ENCODE measurements at places on chromosomes 2 and 18.
A peak's percentile ranks its signal among the peaks of the same experiment; 100 is the strongest.

DNA sequence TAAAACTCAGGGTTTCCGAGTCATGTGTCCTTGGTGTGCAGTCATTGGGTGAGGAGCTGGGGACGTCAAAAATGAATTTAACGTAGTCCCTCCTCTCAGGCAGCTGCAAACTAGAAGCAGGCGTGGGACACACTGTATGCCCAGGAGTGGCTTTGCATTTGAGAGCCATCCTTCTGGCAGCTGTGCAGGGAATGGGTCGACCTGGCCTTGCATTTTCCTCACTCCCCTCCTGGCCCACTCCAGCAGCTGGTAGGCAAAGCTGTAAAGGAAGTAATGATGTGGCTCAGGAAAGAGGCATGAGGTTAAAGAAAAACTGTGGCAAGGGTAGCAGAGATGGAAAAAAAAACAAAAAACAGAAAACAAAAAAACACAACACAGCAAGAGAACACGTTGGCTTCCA is 46.5 kb downstream of the RNF144A start:
- DNase-seq = no peak

GRCh38 chr2:236904389-236905263 is 181.1 kb upstream of the COPS8 start:
- no peak for DNase-seq

DNA sequence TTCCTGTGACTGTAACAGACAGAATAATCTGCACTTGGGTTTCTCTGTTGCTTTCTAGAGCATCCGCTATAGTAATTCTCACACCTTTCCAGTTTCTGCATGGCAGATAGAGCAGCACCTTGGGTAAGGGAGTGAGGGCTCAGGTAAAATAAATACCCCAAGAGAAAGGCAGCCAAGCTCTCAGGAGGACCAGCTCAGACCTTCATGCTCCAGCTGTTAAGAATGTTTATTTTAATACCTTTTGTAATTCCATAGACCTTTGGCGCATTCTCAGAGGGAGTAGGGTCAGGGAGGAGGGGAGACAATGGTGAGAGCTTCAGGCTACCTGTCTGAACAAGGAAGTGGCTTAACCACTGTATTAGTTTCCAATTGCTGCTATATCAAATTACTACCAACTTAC is 16.2 kb upstream of the TMEM178A start:
- no peak for DNase-seq

GRCh38 chr2:85340034-85340892 is 12.5 kb upstream of the TGOLN2 start:
- no peak for DNase-seq

- no peak for DNase-seq
These were observed 139.2 kb downstream of the CCDC102B start for GRCh38 chr18:68937029-68937599.

GRCh38 chr2:156852681-156853080 is 404.8 kb upstream of the GALNT5 start:
- no peak for DNase-seq

- no peak for DNase-seq
These were observed 39.3 kb upstream of the GYPC start for GRCh38 chr2:126616606-126617069.

GRCh38 chr2:144939590-144939989 is 419.7 kb upstream of the ZEB2 start:
- DNase-seq = no peak

DNA sequence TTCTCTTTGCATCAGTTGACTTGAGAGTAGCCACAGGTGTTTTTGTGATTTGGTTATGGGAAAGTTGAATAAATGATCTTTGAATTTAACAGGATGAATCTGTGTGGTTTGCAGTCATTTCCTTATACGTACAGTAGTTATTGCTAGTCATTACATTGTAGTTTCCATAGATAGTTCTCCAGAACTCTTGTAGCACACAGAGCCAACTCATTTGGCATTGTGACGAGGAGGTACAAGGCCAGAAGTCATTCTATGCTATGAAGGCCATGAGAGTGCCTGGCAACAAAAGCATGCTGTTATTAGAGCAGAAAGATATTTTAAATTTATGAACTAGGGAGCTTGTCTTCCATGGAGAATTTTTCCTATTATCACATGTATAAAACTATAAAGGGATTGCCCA is 973.0 kb upstream of the CHAC2 start:
- no peak for DNase-seq

DNA sequence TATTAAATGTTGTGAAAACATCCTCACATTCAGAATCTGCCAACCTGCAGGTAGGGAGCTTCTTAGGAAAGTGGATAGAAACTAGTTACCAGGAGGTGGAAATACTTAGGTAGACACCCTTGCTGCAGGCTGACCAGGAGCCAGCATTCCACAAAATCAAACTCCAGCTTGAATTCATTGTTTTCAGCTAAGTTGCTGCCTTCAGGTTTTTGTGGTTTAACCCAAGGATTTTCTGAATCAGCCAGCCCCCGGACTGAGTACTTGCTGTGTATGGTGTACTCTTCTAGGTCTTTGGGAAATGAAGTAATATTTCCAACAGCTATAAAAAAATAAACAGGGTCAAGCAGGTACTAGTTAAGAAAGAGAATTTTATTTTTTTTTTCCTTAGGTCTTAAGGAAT is 192.1 kb upstream of the CHST9 start:
- no peak for DNase-seq

GRCh38 chr18:2538844-2539243 is 32.5 kb downstream of the METTL4 start:
- no peak for DNase-seq

GRCh38 chr2:239777219-239777618 is 247.9 kb downstream of the NDUFA10 start:
- DNase-seq = no peak

- no peak for DNase-seq
These were observed 239.4 kb upstream of the HDAC4 start for GRCh38 chr2:239640210-239640609.

- DNase-seq = no peak
These were observed 311.7 kb downstream of the XIRP2 start for GRCh38 chr2:167200019-167200418.

DNA sequence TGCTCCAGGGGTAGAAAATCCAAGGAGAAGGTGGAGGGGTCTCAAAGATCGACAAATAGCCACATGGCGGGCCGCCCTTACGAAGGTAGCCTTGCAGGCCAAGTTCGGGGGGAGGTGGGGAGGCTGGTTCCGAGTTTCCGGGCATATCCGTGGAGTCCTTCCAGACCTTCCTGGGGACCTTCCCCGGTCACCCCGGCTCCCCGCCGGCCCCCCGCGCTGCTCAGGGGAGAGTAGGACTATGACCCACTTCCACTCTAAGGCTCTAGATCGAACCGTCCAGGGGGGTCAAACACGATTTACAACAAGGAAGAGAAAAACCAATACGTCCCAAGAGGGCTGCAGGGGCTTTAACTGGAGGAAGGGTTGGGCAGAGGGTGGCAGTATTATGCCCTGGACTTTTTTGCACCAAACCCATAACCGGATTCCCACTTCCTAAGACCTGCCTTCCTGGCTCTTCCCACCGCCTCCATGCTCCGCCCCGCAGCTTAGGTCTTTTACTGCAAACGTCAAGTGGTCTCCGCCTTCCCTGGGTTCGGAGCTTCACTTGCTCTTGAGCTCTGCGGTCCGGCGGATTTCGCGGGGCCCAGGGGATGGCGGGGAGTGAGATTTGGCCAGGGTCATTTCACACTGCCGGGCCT is 779 bp upstream of the LYPD6 start:
- peak; percentile 58 for DNase-seq

GRCh38 chr2:8628866-8629209 is 53.0 kb upstream of the ID2 start:
- DNase-seq = no peak

- no peak for DNase-seq
These were observed 137.8 kb upstream of the GYPC start for GRCh38 chr2:126518196-126518595.

- no peak for DNase-seq
These were observed 364.7 kb downstream of the ERBB4 start for GRCh38 chr2:212173756-212174510.

DNA sequence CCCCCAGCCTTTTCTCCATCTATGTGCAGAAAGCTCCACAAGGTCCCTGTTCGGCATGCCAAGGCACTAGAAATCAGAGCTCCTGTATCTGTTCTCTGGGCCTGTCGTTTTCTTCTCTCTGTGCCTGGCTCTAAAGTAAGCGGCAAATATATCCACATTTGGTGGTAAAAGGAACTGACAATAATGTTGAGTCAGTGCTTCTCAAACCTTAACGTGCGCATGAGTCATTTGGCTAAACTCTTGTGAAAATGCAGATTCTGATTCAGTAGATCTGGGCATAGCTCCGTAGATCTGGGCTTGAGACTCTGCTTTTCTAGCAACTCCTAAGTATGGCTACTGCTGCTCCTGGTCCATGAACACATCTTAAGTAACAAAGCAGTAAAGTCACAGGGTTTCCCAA is 16.5 kb upstream of the ACSL3 start:
- DNase-seq = no peak

GRCh38 chr2:216648105-216648504 is 14.9 kb downstream of the IGFBP2 start:
- DNase-seq = no peak

DNA sequence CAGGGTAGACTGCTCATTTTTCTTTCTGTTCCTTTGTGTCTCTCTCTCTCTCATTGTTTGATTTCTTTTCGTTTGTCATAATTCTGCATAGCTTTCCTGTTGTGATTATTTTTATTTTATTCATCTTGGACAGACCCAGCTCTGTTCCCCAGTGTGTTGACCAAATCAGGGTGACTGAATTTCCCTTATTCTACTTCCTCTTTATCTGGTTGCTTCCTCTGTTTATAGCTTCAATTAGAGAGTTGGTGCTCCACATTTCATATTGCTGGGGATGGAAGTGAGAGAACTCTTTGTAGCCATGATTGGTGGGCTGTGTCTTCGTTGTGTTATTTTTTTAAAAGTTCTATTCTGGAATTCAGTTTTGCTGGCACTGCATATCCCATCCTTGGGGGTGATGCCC is 19.1 kb downstream of the PROKR1 start:
- DNase-seq = no peak

DNA sequence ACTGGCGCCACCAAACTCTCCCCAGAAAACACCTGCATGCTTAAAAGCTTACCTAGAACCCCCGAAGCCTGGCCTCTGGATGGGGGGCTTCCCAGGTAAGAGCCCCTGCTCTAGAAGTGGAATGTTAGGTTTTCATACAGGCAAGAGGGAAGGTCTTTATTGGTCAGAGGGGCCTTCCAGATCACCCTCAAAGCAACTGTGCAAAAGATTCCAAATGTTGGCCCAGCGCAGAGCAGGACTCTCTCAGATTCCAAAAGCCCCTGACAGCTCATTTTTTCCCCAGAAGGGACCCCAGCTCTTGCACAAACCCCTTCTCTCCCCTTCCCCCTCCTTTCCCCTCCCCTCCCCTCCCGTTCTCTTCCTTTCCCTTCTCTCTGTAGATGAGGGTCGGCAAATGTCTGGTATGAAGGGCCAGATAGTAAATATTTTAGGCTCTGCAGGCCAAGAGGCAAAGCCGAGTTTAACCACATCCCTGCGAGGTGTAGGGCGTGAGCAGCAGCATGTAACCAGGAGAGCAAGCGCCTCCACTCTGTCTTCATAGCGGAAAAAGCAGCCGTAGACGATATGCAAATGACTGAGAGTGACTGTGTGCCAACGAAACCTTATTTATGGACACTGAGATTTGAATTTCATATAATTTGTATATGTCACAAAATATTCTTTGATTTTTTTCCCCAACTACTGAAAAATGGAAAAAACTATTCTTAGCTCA is 116.9 kb downstream of the SMAD7 start:
- DNase-seq = no peak

- DNase-seq = peak; percentile 0
These were observed 69.9 kb downstream of the MARCO start for GRCh38 chr2:119011910-119012209.

- peak; percentile 76 for DNase-seq
These were observed 55.3 kb upstream of the LAPTM4A start for GRCh38 chr2:20106746-20107145.

GRCh38 chr2:32559136-32559535 is 68.7 kb upstream of the TTC27 start:
- no peak for DNase-seq

- DNase-seq = no peak
These were observed 111.8 kb downstream of the CERS6 start for GRCh38 chr2:168567836-168568235.

GRCh38 chr2:238127165-238128060 is 11.1 kb upstream of the KLHL30 start:
- no peak for DNase-seq

GRCh38 chr2:238408615-238409340 is 17.9 kb upstream of the ASB1 start:
- DNase-seq = no peak

DNA sequence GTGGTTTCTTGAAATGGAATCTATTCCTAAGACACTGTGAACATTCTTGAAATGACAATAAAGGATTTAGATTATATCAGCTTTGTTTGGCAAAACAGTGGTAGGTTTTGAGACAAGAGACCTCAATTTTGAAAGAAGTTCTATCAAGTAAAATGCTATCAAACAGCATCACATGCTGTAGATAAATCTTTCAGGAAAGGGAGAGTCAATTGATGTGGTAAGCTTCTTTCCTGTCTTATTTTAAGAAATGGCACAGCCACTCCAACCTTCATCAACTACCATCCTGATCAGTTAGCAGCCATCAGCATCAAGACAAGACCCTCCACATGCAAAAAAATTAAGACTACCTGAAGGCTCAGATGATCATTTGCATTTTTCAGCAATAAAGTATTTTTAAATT is 495.4 kb downstream of the TRIB2 start:
- DNase-seq = no peak

- DNase-seq = no peak
These were observed 35.1 kb downstream of the TANC1 start for GRCh38 chr2:159003555-159003954.

GRCh38 chr2:236803621-236804020 is 234.0 kb downstream of the ACKR3 start:
- DNase-seq = no peak

GRCh38 chr2:199302851-199303250 is 154.9 kb downstream of the SATB2 start:
- DNase-seq = no peak

GRCh38 chr2:13141315-13141714 is 424.6 kb downstream of the TRIB2 start:
- DNase-seq = no peak

DNA sequence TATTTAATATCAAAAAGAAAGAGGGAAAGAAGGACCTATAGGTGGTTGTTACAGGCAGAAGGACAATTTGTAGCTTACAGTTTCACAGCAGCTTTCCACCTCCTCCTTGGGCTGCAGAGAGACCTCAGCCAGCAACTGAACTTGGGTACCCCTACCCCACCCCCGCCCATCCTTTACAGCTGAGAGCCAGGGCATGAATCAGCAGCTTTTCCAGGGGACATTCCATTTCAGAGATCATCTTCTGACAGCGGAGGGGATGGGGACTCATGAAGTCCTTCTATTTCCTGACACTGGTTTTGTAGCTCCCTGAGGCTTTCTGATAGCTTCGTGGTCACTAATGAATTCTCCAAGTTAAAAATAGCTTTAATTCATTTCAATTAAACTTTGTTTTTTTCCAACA is 96.4 kb downstream of the ITGB1BP1 start:
- DNase-seq = no peak
